ENCODE measurements at places on chromosomes 16 and 17. TPM values are rescaled to one million over a fixed set of nuclear protein-coding genes. Genes with fewer than 3 reads are reported as not detected.

DNA sequence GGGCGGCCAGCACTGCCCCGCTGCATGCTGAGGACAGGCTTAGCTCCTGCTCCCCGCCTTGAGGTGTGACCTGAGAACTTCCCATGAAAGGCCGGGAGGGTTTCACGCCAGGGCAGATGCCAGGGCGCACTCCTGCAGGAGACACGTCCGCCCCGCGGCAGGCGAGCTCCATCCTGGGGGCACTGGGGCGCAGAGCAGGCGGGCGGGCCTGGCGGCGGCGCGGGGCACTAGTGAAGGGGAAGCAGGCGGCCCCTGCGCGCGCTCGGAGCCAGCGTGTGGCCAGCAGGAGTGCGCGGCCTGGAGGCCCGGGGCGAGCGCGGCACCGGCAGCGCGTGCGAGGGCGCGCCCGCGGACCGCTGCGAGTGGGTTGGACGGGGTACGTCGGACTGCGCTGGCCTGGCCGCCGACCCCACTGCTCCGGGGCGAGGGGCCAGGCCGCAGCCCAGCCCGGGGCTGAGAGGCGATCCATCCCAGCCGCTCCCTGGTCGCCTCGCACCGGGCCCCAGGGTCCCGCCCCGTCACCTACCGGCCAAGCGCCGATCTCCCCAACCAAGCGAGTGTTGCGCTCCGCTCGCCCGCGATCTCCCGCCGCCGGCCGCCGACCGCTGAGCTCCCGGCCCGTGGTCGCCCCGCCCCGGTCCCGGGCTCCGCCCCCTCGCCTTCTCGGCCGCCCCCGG lies at the start of gene MAP3K14:
Gene MAP3K14 (minus strand): TSS at position 587 of the 677 bp plus-strand sequence. CDS start 26,275 bp downstream, outside the sequence.
- DNase-seq, result peak; percentile 81

- DNase-seq, result no peak
These were observed 11.3 kb upstream of the SLC39A11 start for GRCh38 chr17:73103641-73104335.

GRCh38 chr17:64448665-64449512 lies at the start of gene MILR1:
Gene MILR1, plus strand, starts transcription at chr17:64449115. Its CDS starts 54 bp downstream, at chr17:64449169.
- peak; percentile 14 for DNase-seq

MMP2 gene
- total RNA-seq, result not detected

- no peak for DNase-seq
These were observed 633 bp downstream of the ZNF843 start for GRCh38 chr16:31441956-31442355.

PPM1D gene
- total RNA-seq, result 7.6 TPM

- no peak for DNase-seq
These were observed 96.5 kb downstream of the YPEL2 start for GRCh38 chr17:59427996-59428395.

DNA sequence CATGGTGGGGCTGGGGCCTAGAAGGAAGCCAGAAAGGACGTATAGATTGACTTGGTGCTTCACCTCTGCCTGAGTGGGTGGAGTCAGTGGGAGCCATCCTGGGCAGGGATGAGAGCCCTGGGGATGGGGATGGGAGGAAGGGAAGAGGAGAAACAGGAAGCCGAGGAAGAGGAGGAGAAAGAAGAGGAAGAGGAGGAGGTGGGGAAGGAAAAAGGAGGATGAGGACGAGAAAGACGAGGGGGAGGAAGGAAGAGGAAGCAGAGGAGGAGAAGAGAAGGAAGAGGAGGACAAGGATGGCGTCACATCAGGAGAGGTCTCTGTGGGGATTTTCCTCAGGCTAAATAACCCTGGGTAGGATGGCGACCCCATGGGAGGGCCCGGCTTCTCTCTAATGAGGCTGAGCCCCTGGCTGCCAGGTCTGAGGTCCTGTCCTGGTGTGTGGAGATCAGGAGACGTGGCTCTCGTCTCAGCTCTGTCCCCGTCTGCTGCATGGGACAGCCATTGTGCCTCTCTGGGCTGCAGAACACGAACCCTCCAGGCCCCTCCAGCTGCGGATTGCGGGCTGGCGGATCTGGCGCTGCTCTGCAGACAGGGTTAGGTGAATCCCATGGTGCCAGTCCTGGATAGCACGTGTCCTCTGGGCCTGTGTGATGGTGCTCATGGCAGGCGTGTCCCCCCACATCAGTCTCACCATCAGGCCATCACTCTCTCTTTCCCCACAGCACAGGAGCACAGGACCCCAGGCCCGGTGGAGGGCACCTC lies 35.5 kb upstream of the MTSS2 start:
- no peak for DNase-seq

CFAP97D1 gene
- not detected for total RNA-seq

FBXL16 gene
- total RNA-seq, result 4.6 TPM

- no peak for DNase-seq
These were observed 14.5 kb downstream of the ZFHX3 start for GRCh38 chr16:73033271-73033998.

DNA sequence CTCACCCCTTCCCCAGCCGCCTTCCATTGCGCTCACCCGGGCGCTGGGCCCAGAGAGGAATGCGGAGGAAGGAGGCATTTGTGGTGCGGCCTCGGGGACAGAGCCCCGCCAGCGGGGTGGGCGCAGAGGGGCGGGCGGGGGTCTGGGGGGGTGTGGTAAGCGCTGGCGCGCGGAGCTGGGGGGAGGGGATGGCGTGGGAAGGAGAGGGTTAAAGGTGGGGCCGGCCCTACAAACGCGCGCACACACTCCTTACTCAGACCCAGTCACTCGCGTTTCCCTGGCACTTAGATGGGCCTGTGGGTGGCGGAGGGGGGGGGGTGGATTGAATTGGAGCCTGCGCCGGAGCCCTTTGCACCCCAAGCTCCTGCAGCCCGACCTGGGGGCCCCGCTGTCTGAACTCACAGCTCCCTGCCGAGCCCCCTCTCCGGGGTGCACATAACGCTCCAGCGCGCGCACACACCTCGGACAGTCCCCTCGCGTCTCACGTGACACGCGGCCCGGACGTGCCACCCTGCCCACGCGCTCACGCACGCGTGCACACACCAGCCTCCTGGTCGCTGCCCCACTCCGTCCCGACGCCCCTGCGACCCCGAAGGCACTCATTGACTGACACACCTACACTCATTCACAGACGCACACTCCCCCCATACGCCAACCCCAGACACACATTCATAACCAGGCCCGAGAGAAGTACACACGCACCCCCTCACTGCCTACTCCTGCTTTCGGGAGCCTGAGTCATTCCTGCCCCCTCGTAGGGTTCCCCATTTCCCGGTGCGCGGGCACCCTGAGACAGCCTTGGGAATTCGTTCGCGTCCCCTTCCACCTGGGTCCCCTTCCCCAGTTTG lies 844 bp downstream of the TBKBP1 start:
- DNase-seq, result no peak

DNA sequence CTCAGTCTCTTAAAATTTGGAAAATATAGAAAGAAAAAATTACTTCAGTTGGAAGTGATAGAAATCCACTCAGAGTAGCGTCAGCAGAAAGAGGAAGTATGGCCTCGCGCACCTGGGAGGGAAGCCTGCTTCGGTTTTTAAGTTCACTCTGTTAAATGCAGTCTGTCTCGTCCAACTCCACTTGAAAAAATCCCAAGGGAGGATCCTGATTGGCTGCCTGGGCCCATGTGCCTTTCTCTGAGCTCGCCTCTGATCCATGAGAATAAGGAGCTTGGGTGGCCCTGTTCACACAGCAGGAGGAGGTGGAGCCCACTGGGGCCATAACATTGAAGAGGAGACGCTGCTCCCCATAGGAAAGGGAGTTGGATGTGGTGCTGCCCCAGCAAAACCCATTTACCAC lies 40.7 kb downstream of the DNAJA2 start:
- no peak for DNase-seq

DNA sequence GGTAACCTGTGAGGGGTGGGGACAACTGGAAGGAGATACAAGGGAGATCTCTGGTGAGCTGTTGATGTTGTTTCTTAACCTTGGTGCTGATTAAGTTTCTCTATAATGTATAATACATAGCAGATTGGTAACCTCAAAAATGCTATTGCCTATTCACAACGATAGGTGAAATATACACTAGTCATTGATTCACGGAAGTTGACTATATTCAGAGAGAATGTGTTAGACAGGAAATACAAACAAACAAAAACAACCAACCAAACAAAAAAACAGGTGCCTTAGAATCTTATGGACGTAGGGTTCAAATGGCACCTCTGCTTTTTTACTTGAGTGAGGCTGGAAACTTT lies 21.5 kb downstream of the HSD17B2 start:
- DNase-seq, result no peak

DNA sequence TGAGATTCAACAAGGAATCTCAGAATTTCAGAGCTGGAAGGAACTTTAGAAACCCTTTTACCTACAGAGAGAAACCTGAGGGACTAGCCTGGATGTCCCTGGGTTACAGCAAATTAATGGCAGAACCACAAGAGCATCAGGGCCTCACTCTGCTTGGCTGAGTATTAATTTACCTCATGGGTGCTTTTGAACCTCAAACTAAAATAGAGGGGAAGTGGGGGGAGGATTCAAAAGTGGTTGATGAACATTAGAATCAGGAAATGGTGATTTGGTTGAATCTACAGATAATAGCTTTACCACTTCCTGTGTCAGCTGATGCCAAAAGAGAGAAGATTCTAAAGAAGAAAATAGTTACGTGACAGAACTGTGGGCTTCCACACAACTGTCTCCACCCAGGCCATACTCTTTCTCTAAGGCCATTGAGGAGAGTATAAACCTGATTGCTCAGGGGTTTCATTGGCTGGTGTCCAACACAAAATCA lies 11.3 kb upstream of the SKAP1 start:
- DNase-seq, result no peak

GRCh38 chr17:32158870-32159585 lies 16.7 kb downstream of the RHOT1 start:
- no peak for DNase-seq

GRCh38 chr17:31580706-31581490 lies 189.4 kb downstream of the RAB11FIP4 start:
- DNase-seq, result peak; percentile 87

CHD9NB gene
- total RNA-seq, result 6.4 TPM

DNA sequence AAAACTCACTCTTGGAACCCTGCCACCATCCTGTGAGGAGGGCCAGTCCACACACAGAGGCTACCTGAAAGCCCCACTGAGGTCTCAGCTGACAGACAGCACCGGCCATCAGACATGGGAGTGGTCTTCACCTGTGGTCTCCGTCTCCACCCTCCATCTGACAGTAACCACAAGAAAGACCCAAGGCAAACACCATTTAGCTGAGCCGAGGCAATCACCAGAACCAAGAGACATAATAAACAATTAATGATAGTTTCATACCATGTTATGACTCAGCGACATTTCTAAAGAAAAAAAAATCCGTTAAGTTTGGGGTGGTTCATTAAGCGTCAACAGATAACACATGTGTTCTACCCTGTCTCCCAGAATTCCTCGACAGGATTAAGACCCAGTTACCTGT lies 6.1 kb upstream of the EVPLL start:
- no peak for DNase-seq

MPP3 gene
- total RNA-seq, result 19.9 TPM

KLHL36 gene
- total RNA-seq, result 90.4 TPM

SLC13A2 gene
- total RNA-seq, result not detected

GRCh38 chr16:1980030-1980769 lies 1.1 kb downstream of the NOXO1 start:
- DNase-seq, result no peak

RHBDF2 gene
- total RNA-seq, result 47.9 TPM

DNA sequence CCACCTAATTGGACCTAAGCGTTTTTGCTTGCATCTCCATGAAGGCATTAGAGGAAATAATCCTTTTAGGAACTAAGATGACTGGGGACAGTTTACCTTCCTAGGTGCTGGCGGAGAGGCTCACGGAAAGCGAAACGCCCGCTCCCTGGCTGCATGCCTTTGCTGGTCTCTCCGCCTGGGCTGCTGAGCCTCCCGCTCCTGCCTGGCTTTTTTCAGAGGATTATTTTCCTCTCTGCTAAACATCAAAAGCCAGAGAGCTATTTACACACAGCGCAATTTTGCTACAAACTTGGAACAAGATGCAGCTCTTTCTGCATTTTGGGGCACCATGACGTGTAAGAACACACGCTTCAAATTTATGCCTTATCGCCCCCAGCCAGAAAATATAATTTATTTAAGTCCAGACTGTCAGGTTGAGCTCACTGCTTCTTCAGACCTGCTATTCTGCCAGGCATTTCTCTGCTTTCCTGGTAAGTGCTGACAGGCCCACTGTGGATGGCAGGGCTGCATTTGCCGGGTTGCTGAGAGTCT lies 124.4 kb downstream of the SPACA3 start:
- DNase-seq, result no peak

DNA sequence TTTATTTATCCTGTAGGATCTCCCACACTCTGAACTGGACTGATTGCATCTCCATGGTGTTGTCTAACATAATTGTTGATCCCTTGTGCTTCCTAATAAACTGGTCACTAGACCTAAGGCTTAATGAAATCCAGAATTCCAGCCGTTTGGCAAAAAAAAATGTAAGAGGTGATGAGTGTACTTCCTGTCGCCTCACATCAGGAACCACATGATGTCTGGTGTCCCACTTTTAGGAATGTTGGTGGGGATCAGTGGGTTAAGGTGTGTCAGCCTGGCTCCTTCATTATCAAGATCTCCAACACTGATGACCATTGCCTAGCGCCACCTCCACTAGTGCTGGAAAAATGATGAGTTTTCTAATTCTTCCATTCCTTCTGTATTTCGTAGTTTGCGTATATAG lies 18.6 kb upstream of the LONP2 start:
- no peak for DNase-seq

DNA sequence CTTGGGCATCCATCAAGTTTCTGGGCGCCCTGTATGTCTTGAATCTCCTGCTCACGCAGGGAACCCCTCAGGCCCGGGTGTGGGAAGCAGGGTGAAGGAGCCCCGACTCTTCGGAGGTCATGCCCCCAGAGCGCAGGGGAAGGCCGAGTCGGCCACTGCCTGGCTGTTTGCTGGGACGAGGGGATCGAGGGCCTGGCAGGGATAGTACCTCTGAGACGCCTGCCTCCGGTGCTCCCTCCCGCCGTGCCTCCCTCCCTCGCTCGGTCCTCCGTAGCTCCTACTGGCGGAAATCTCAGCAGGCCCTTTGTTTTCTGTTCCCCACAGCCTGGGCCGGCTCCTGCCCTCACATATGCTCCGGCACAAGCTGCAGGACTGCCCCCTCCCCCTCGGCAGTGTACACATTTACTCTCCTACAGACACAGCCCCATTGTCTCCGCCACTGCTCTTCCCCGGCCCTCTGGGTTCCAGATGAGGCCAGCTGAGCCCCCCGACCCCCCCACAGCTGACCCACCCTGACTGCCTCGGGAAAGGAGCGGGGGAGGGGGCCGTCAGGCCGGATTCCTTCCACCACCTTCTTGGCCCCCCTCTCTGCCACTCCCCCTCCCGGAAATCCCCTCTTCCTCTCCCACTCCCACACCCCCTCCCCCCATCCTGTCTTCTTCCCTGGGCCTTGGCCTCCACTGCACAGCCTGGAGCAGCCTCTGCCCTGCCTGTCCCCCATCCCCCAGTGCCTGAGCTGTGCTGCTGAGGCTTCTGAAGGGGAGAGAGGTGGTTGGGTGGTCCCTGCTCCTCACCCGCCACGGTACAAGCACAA lies 1.4 kb downstream of the TRAF4 start:
- peak; percentile 69 for DNase-seq

- no peak for DNase-seq
These were observed 5.9 kb upstream of the MYO15A start for GRCh38 chr17:18102640-18103039.
